ENCODE measurements at places on chromosomes 5 and 9.

DNA sequence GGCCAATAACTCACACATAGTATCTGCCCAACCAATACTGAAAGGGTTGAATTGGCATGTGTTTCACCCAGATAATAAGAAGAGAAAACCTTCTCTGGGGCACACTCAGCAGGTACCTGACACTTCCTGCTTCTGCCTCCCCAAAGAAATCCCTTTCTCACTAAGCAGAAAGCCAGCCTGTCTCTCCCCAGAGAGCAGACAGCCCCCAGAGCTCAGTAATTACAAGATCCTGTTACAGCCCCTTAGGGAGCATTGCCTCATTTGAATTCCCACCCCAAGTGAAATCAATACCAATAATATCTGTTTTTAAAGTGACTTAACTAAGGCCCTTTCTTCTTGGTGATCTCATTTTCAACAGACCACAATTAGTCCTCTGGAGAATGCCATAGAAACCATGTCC is 38.5 kb upstream of the FOXI1 start:
- no peak for DNase-seq

- DNase-seq, result no peak
These were observed 30.1 kb downstream of the ADAMTSL2 start for GRCh38 chr9:133564451-133565116.

DNA sequence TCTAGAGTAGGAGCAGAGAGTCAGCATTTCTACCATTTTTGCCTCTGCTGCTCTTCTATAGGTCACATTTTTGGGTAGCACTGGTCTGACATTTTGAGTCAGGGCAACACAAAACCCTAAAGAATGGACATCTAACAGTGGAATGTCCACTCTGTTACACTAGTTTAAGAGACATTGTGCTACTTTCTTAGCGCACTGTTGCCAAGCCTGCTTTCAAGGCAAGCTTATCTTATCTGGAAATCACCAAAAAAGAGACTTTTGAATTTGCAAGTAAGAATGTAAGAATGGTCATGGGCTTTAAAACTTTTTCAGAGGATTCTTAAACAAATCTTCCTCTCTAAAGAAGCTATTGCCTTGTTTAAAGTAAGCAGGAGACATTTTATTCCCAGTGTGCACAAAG is 73.0 kb upstream of the STARD4 start:
- no peak for DNase-seq

GRCh38 chr9:91025856-91026255 is 224.2 kb downstream of the SYK start:
- no peak for DNase-seq

GRCh38 chr9:2723376-2724065 is 6.2 kb downstream of the KCNV2 start:
- no peak for DNase-seq

DNA sequence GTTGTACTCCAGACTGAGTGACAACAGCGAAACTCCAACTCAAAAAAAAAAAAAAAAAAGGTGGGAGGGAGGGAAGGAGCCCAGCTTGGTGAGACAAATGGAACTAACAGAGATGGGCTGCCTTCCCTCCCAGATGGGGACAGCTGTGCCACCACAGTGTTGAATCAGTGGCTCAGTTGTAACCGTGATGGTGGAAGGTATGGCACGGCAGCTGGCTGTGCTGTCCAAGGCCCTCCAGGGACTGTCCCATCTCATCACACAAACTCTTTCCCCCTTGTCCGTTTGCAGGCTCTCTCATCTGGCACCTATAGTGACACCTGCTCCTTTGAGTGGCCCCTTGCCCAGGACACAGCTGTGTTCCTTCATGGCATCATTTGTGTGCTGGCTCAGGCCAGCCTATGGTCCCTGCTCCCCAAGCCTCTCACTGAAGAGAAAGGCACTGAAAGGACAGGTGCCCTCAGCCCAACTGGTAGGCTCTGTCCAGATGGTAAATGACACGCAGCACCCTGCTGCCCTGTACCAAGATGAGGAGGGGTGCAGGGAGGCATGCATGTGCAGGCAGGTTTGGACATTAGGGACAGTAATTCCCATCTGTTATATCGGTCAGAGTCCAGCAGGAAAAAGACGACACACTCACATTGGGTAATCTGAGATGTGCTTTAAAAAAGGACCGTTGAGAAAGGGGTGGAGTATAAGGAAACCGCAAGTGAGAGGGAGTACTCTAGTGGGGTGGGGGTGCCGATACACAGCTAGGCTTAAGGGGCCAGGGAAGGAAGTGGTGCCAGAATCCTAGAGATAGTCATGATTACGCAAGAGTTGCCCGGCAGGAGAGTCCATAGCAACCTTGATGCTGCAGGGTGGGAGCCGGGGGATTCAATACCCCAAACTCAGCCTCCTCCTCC is 4.3 kb downstream of the SMIM33 start:
- DNase-seq, result no peak

- no peak for DNase-seq
These were observed 414.1 kb downstream of the ACTL7B start for GRCh38 chr9:108441726-108442125.

DNA sequence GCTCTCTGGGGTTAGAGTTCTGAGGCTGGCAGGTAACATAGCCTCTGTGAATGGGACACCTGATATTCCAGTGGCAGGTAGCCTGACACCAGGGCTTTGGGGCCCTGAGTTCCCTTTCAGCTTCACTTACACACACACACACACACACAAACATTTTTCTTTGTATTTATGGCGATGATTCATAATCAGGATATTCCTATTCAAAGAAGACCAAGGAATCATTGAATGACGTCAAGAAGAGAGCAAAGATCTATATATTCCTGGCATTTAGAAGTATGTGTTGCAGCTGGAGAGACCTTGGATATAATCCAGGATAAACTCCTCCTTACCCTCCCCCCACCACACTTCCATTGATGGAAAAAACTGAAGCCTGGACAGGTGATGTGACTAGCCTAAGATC is 7.9 kb upstream of the ENTREP1 start:
- no peak for DNase-seq

- DNase-seq, result no peak
These were observed 63.7 kb upstream of the FAM120A start for GRCh38 chr9:93387791-93388190.

GRCh38 chr9:109755040-109755439 is 25.0 kb upstream of the PALM2AKAP2 start:
- DNase-seq, result no peak

- peak; percentile 25 for DNase-seq
These were observed 13.3 kb downstream of the CAPSL start for GRCh38 chr5:35924950-35925722.

GRCh38 chr5:452978-453710 is 10.2 kb downstream of the EXOC3 start:
- DNase-seq, result no peak

DNA sequence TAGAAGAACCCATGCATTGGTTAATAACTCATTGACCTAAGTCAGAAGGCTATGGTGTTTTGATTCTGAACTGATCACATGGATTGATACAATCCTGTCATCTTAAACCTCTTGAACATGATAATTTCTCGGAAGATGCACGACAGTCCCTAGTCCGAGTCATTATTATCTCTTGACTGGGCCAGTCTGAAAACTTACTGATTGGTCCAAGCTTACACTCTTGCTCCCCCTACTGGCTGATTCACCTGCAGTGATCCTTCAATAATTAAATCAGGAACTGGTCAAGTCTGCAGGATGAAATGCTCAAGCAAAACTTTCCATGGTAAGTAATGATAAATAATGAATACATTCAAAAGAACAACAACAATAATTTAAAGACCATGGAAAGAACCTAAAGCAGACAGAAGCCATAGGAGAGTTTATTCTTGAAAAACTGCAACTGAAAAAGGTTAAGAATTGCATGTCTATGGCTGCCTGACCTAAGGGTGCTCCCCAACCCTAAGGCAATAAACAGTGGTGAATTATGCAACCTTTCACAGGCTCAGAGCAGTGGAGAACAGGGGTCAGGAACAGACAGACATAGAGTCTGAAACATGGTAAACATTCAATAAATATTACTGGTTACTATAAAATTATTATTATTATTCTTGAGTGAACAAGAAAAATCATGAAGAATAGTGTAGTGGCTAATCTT is 79.3 kb downstream of the BRINP1 start:
- DNase-seq, result peak; percentile 25

All from D721Med (cell line).